ENCODE measurements at places on chromosomes 12 and 14.

- DNase-seq: no peak
Measured at GRCh38 chr12:76124456-76124855, 40.0 kb upstream of the NAP1L1 start.

GRCh38 chr14:24565766-24566165 is 10.3 kb downstream of the CTSG start:
- no peak for DNase-seq

- DNase-seq: no peak
Measured at GRCh38 chr14:101965770-101966722, 1.7 kb downstream of the DYNC1H1 start.

DNA sequence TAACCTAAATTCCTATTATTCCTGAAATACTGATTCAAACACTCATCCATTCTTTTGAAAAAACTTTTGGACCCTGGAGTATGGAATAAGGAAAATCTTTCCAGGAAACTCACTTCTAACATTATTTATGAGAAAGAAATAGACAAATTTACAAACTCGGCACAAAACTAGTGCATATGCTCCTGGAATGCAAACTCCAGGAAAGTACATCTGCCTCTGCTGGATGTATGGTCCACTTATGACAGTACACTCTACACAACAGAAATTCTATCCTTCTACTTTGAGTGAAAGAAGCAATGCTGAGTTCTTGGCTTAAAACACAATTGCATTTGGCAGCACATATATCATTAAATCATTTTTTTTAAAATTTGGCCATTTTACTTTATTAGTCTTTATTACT is 700.5 kb upstream of the STXBP6 start:
- no peak for DNase-seq

GRCh38 chr14:61586544-61587055 is 108.7 kb upstream of the HIF1A start:
- DNase-seq: no peak

DNA sequence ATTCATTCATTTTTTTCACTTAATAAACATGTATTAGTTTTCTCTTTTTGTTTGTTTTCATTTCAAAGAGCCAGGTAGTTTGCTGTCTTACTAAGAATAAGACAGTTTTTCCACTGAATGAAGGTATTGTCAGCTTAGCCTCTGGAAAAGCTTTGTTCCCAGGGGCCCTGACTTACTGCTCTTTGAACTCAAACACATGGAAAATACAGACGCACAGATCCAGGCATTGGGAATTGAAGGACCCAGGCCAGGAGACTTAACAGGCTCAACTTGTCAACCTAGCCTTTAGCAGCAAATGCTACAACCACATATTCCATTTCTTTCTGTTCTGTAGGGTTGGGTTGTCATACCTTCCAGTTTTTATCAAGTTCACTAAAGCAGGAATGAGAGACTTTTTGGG is 38.5 kb upstream of the SLCO1C1 start:
- DNase-seq: no peak

DNA sequence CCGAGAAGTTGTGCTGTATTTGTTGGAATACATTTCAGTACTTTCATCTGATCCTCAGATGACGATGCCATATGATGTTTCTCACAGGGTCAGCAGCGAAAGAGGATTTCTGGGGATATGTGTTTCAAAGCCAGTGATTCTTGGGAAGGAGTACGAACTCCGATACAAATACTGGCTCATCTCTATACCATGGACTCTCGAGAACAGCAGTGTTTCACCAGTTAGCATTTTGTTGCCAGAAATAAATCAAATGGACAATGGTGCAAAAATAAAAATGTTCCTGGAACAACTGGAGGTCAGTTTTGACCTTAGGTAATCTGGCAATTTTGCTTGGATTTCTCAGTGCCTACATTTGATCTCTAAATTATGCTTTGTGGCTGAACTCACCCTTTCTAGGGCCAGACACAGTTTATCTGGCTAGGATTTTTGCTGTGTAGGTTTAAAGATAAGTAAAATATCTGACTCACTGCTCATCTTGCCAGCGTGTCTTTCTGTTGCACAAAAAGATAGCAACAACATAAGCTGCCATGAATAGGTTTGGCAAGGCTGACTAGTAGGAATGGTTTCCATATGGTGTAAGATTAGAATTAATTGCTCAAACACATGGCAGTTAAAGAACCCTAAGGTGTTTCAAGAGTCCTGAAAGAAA is 11.0 kb upstream of the MGP start:
- no peak for DNase-seq

GRCh38 chr14:81385886-81386285 is 14.2 kb downstream of the STON2 start:
- no peak for DNase-seq

DNA sequence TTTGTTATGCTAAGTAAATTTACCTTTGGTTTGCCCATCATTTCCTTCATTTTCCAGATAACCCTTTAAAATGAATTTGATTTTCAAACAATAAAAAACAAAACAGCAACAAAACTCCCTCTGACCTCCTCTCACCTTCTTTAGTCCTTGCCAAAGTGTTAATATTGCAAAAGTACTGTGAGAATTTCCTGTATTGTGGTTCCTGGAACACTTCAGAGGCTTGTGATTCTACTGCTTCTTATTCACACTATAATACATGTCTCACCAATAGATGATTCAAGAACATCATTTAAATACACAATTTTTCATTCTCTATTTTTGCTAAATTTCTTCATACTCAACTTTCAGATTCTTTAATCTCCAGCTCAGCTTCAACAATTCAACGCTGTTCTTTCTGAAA is at the start of gene KLRD1:
Gene KLRD1 (plus strand): TSS at position 241 of the 400 bp plus-strand sequence. CDS start 208 bp downstream, outside the sequence.
- DNase-seq: no peak

DNA sequence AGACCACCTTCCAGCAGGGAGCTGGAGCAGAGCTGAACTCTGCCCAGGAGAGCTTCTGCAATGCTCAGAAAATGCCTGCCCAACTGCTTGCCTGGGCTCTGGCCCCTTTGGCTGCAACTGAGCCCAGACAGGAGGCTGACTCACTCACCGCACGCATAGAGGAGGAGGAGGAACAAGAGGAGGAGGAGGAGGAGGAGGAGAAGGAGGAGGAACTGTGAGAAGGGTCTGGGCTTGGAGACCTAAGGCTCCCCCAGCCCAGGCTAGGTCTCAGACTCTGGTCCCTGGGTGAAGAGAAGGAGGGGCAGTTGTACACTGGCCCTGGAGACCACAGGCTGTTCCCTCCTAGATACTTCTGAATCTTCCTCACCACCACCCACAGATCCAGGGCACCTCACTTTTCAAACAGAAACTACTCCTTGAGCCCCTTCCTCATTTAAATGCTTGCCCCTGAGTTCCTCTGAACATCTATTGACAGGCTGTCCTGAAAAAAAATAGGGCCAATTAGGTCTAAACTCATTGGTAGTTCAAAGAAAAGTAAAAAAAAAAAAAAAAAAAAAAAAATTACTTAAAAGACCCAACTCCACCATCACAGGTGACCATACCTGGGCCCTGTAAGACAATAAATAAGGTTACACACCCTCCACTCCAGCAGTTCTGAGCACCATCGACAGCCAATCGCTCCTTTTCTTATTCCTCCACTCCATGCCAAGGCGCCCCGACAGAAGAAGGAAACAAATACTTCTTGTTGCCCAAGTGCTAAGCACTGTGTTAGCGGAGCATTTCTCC is 674 bp downstream of the VDR start:
- DNase-seq: no peak

- no peak for DNase-seq
Measured at GRCh38 chr14:71143381-71144290, 236.4 kb downstream of the PCNX1 start.

DNA sequence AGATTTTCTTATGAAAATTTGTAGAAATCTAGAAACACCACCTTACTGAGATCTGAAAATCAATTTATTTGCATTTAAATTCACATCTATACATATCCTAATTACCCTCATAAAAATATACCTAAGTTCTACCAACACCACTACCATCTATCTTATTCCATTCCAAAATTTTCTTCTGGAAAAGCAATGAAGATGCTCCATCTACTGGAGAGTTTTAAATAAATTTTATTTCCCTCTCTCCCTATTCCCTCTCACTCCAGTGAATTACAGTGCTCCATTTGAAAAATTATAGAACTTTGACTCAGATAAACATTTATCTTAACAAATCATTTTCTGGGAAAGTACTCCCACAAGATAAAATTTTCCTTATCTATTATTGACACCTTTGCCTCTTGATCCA is 2.3 kb upstream of the C14orf39 start:
- no peak for DNase-seq

- no peak for DNase-seq
Measured at GRCh38 chr12:112005419-112006395, 7.3 kb downstream of the TMEM116 start.

DNA sequence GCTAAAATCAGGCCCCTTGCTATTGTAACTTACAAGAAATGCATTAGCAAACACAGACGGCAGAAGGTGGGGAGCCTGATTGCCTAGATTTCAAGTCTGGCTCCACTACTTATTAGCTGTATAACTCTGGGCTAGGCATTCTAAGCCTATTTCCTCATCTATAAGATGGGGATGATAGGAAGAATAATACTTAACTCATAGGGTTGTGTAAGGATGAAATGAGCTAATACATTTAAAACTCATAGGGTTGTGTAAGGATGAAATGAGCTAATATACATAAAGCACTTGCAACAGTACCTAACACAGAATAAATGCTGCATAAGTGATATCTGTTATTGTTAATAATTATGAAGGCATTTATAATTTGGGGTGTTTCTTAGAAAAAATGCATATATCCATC is 60.1 kb upstream of the DIO2 start:
- no peak for DNase-seq

- no peak for DNase-seq
Measured at GRCh38 chr14:61298824-61299223, 17.7 kb upstream of the TMEM30B start.

GRCh38 chr12:132500142-132500855 is 10.3 kb downstream of the FBRSL1 start:
- DNase-seq: no peak

DNA sequence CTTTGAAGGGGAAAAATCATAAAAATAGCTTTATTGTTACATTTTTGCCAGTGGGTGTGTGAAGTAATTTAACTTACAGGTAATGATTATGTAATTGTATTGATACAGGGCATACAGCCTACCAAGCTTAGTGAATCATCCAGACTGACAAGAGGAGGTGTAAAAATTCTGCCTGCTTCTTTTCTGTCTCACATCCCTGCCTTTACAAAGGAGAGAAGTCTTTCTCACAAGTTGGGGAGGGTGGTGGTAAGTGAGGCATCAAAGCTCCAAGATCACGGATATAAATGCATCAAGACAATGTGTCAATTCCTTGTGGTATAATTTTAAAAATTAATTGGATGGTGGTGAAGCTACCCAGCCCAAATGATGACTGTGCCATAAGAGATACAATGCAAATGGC is 39.0 kb upstream of the G2E3 start:
- no peak for DNase-seq

DNA sequence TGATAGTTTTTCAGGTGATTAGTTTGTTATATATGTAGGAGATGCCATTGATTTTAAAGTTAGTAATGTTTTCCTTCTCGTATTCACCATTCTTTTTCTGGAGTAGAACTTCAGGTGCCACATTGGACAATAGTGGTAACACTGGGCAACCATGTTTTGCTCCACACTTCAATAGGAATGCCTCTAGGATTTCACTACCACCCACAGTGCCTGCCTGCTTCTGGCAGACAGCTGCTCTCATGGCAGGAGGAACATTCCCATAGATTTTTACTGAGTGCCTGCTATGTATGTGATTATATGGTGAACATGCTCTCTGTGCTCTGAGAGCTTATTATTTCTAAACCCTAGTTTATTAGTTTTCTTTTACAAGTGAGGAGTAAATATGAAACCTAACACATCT is 53.7 kb downstream of the GCH1 start:
- no peak for DNase-seq

DNA sequence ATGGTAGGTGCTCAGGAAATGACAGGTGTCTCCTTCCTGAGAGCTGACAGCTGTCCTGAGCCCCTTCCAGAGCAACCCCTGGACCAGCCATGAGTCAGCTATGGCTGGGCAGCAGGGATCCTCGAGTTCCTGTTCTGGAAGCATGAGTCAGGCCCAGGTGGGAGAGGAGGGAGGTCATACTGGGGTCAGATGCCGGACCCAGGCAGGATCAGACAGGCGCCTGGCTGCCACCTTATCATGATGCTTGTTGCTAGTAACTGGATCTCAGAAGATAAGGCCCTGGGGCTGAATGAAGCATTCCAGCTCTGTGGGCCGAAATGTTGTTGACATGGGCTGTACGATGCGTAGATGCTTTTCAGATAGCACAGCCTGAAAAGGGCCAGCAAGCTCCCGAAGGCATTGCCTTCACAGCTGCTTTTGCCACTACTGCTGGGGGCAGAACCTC is 17.4 kb upstream of the KRT7 start:
- DNase-seq: no peak

DNA sequence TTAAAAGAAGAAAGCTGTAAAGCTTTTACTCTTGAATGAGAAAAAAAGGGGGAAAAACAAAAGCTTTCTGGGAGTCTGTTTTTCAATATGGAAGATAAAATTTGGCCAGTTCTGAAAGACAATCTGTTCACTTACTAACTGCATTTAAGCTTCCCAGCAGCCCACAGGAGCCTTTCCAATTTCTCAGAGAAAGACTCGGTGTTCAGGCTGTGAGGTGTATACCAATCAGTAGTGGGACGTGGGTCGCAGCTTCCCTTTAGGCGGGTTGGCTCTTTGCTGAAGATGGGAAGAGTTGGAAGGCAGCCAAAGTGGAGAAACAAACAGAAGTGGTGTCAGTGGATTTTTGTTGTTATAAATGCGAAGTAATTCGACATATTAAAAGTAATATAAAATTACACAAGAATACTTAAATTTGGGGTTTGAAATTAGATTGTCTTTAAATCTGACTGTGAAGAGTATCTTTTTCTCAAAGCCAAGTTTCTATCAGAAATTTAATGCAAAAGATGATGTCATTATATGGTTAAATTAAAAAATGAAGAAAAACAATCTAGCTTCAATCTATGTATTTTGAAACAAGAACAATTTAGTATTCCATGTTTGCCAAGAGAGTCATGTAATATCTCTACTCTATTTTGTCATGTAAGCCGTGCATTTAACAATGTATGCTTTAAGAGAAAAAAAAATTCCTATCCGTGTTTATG is 590.2 kb upstream of the ATXN7L3B start:
- no peak for DNase-seq
